Stimulated activated CD4-positive, alpha-beta T cell treated with anti-CD3 and anti-CD28 coated beads, Interleukin-2, amount 100 ng/mL, for 4 hours (primary cell): ENCODE measurements at places on chromosomes 7 and 10.

DNA sequence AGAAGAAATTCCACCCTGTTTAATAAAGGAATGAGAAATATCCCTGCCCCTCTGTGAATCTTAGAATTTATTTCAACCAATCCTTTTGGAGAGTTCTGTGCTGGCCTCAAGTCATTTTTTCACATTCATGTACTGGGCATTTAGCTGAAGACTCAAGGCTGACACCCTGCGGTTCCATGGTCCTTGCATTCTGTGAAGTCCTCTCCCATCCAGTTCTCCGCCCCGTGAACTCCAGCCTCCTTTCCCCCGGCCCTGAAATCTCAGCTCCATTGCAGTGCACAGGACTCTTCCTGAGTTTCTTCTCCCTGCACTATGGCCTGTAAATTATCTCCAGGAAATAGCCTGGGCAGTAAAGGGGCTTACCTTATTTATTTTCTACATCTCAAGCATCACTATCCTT, 183.0 kb upstream of the KCND2 start:
- DNase-seq = no peak

- DNase-seq = no peak
Measured at GRCh38 chr10:12655940-12656339, 306.6 kb downstream of the CAMK1D start.

DNA sequence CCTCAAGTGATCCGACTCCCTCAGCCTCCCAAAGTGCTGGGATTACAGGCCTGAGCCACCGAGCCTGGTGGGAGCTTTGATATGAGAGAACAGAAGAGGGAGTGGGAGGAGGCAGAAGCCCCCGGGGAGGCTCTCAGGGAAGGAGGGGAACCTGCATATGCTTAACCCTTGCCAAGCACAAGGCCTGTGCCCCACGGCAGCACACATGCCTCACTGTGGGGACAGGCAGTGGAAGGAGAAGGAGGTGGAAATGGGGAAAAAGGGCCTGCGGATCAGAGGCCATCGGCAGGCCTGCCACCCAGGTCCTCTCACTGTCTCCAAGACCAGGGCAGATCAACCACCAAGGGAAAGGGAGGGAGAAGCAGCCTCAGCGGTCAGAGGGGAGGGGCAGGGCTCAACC, 7.2 kb upstream of the GRID1 start:
- no peak for DNase-seq

DNA sequence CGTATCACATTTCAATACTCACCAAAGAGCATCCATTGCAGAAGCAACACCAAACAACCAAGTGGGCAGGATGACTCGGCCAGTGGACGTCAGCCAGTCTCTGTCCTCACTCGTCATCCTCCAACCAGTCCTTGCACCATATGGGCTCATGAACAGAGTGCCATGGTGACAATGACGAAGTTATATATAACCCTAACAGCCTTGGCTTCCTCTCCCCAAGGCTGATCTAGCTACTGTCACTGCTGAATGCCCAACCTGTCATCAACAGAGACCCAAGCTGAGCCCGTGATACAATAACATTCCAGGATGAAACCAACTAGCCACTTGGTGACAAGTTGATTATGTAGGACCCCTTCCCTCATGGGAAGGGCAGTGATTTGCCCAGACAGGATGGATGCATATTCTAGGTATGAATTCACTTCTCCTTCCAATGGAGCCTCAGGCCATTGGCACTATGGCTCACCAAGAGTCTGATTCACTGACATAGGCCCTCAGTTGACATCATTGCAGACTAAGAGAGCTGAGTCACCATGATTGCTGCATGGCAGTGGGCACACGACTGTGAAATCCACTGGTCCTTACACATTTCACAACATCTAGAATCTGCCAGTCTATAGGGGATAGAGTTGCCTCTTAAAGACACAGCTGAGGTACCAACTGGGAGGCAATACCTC, 26.3 kb upstream of the PPIF start:
- peak; percentile 28 for DNase-seq

- no peak for DNase-seq
Measured at GRCh38 chr7:17132726-17133125, 165.7 kb upstream of the AHR start.

DNA sequence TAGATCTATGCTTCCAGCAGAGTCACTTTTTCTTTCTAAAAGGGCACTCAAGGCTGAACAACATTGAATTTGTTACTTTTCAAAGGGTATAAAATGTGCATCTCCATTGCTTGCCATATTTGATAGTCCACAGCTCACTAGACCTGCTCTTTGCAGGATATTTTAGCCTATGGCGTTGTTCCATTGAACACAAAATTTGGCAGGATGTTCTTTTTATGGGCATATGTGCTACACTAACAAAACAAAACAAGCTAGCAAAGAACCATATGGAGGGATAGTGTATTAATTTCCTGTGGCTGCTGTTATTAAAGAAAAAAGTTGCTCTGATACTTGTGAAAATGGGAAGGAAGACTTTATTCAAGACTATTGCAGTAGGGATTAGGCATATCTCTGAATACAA, 828.7 kb downstream of the TYW1 start:
- DNase-seq = no peak

DNA sequence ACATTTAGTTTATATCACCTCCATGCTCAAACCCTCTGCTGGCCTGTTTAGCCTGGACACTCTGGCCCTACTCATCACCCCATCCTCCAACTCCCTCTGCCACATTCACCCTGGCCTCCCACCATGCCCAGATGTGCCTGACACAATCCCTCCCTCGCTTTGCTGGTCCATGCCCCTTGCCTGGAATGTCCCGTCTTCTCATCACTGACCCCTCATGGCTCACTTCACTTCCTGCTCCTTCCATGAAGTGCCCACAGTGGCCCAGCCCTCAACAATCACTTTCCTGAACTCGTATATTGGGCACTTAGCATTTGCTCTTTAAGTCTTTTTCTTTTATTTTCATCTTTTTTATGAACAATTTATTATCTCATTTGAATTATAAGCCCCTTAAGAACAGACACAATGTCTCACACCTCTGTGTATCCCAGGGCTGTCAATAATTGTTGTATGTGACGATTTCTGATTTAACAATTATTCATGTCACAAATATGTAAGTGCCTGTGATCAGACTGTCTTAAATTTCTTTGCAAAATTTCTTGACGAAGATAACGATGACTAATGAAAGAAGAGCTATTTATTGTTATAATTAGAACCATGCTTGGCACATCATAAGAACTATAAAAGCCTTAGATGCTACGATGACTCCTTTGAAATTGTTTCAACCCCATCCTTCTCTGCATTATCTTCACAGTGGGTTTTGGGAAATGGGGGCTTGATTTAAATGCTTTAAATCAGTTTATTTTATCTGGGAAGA, 209.9 kb upstream of the YAE1 start:
- DNase-seq = no peak

GRCh38 chr7:83852136-83852535, 203.2 kb upstream of the SEMA3E start:
- DNase-seq = no peak

GRCh38 chr10:111316722-111317212, 239.9 kb downstream of the ADRA2A start:
- DNase-seq = no peak

GRCh38 chr7:101186844-101187428, 6.8 kb upstream of the NAT16 start:
- DNase-seq = no peak

DNA sequence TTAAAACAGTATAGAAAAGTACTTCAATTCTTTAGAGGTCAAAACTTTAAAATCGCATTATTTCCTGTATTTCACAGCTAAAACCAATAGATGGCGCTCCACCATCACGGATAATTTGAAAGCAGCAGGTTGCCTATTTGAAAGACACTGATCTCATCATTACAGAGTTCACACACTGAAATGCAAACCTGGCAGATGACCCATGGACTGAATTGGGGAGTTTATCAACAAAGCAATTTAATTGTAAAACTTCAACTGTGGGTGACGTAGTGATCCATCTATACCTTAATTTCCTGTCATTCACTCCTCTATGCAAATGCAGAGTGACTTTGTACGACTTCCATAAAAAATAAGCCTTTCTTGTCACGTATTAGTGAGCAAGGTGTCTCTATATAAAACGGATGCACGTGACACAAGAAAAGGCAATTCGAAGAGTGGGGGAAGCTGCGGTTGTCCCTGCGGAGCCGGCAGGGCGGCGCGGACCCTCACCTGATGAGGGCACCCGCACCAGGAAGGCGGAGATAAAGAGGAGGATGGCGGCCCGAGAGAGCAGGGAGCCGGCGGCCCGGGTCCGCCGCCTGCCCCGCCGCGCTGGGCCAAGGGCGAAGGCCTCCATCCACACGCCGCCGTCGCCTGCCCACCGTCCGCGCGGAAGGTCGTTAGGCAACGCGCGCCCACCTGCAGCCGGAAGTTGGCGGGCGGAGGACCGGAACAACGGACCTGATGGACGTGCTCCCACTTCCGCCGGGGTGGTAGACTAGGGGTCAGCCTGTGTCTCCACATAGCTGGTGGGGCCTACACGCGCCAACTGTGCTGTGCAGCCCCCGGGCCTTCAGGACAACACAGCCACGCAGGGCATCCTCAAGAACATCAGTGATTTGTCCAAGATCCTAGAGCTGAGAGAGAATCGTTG, at the start of gene ZPBP:
Gene ZPBP (minus strand): TSS at position 668 of the 913 bp plus-strand sequence. CDS start 52 bp downstream, at position 616.
- peak; percentile 36 for DNase-seq

GRCh38 chr7:112372101-112372500, 78.2 kb upstream of the IFRD1 start:
- no peak for DNase-seq

- no peak for DNase-seq
Measured at GRCh38 chr10:73218431-73219191, 28.4 kb downstream of the DNAJC9 start.

- DNase-seq = no peak
Measured at GRCh38 chr7:732094-732541, 5.0 kb upstream of the PRKAR1B start.

- no peak for DNase-seq
Measured at GRCh38 chr7:121160150-121161008, 168.4 kb upstream of the WNT16 start.

- DNase-seq = no peak
Measured at GRCh38 chr7:32216759-32217158, 146.6 kb upstream of the PDE1C start.

GRCh38 chr7:26616235-26616634, 248.2 kb downstream of the SKAP2 start:
- DNase-seq = no peak

DNA sequence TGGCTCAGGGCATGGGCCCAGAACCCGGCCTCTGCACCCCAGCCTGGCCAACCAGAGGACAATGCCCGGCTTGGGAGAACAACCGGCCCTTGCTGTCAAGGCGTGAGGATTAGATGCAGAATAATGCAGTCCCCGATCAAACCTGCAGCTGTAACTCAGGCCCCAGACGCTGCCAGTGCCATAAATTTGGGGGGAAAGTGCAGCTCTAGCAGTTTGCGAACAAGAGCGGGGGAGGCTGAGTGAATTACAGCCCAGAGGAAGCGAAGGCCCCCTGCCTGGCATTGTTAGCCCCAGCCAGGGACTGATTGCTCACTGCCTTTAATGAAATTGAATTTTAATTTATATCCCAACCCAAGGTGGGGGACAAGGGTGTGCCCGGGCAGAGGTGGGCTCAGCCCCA, 38.0 kb upstream of the GNA12 start:
- DNase-seq = no peak

- no peak for DNase-seq
Measured at GRCh38 chr7:91090684-91091083, 173.5 kb upstream of the FZD1 start.

GRCh38 chr7:155141562-155141961, 71.4 kb downstream of the HTR5A start:
- no peak for DNase-seq

DNA sequence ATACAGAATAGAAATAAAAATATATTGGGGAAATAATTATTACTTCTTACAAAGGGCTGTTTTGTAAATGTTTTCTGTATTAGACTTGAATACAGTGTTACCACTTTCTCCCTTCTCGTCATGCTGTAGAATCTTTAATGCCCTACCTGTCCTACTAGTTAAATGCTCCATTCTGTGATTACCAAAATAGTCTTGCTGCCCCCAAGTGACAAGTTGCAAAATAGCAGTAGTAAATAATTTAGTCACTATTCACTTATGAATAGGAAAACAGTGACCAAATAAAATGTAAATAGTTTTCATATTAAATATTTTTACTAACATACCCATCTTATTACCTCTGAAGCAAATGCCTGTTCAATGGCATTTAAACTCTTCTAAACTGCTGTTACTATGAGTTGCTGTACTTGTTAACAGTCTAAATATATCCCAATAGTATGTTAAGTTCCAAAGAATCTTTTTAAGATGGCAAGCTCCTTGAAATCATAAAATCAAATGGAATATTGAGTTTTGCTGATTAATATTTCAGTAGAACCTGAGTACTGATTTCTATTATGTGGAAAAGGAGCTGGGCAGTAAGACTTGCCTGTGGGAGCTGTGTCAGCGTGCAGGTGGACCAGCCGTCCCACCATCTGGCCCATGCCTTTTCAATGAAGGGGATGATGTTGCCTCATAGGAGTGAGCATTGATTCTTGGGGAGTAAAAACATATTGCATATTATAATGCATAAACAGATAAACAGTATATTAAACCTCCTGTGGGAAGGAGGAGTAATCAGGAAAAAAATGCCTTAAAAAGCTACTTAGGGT, 18.1 kb upstream of the OIT3 start:
- DNase-seq = no peak

DNA sequence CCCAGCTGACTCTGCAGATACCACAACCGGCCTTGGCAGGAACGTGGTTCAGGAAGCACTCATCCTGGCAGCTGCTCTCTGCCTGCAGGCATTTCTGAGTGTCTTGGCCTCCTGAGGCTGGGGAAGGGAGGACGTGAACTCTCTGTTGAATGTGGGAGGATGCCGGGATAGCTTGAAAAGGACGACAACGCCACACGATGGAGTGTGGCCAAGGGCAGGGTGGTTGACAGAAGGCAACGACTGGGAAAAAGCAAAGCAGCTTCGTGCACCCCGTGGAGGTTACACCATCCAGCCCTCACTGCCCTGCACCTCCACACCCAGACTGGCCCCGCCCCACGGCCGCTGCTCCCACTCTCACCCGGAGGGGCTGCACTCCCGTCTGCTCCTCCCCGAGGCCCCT, 466.1 kb upstream of the FOXK1 start:
- no peak for DNase-seq

GRCh38 chr7:2728316-2729030, 40.5 kb downstream of the AMZ1 start:
- DNase-seq = no peak

GRCh38 chr7:116633131-116633988, 38.6 kb upstream of the MET start:
- DNase-seq = no peak

DNA sequence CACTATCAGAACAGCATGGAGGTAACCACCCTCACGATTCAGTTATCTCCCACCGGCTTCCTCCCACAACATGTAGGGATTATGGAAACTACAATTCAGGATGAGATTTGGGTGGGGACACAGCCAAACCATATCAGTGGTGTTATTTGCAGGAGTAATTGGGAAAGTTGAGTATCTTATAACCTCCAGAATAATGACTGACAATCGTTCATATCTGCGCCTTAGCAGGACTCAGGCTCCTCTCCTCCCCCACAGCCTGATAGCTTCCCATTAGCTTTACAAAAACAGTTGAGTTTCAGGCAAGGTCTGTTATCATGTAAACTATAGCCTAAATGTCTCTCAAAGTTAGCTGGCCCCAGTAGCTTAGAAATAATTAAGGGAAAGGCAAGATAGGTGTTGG, 3.4 kb upstream of the ERCC6 start:
- no peak for DNase-seq

GRCh38 chr7:92881091-92881485, 44.7 kb upstream of the CDK6 start:
- no peak for DNase-seq
